MCF 10A (cell line): ENCODE measurements at places on chromosomes 6 and 20. TPM values are rescaled to one million over a fixed set of nuclear protein-coding genes. Genes with fewer than 3 reads are reported as not detected.

DNA sequence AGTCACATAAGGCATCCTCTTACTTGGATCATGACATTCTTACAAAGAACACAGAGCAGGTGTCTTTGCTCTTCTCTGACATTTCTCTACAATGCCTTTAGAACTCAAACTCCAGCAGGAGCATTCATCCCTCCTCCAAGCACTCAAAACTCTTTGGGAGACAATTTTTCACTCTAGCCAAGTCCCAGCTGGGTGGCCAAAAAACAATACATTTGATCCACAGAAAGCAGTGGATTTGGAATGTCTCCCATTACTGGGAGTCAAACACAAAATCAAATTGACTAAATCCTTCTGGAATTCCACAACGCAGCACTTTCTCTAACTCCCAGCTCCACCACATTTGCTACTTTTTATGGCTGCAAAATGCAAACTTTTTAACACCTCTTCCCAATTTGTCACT lies 108.6 kb upstream of the VGLL2 start:
- no peak for DNase-seq

Gene AKAP12
- 0.34 and 0.63 TPM in 2 replicates for total RNA-seq

DNA sequence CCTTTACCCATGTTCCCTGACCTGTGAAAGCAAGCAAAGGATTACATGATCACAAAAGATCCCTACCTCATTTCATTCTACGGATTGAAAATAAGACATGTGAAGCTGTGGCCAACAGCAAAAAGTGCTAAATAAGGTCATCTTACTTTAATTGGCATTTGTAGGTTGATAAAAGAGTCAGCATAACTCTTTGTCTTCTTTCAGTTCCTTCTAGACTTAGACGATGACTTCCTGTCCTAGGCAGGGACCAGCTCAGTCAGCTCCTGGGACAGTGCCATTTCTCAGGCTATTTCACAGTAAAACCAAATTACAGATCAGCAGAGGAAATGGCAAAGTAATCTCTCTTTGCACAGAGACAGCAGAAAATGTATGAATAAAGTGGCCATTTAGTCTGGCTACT lies 480.7 kb downstream of the RFPL4B start:
- no peak for DNase-seq

GRCh38 chr20:3889489-3890397 lies 556 bp downstream of the PANK2 start:
- peak; percentile 30 for DNase-seq

GRCh38 chr6:42302411-42302810 lies 84.8 kb upstream of the MRPS10 start:
- no peak for DNase-seq

- no peak for DNase-seq
Observed at GRCh38 chr20:44745598-44746366, at the start of gene KCNK15. KCNK15 (plus strand) TSS chr20:44745865; CDS start chr20:44745911, 46 bp downstream.

DNA sequence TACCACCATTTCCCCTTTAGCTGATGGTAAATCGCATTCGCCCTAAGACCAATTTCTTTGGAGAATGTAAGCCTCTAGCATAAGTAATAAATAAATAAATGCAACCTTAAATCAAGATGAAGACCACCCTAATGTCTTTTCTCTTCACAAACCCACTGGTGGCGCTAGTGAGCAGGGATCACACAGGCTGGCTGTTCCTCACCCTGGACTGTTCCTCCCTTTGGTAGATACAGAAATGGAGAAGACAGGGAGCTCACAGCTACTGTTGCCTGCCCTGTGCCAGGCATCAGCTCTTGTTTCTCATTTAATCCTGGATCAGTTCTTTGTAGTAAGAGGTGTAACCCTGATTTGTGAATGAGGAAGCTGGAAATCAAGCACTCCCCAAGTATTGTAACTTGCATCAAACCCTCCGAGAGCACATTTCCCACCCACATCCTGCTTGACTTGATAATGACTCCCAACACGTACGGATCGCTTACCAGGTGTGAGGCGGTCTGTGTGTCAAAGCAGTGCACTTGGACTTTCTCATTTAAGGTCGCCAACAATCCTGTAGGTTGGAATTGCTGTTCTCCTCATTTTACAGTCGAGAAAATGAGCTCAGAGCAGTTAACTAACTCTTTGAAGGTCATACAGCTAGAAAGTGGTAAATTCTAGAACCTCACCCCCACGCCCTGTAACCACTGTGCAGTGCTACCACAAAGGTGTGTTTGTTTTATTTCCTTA lies 236.1 kb downstream of the TSHZ2 start:
- DNase-seq = no peak

Gene TFAP2A
- total RNA-seq = 78.2 and 87.4 TPM in 2 replicates

- DNase-seq = no peak
Observed at GRCh38 chr6:101517632-101518031, 124.1 kb downstream of the GRIK2 start.

- DNase-seq = peak; percentile 72
Observed at GRCh38 chr6:158040051-158040803, 58.6 kb downstream of the SYNJ2 start.

Gene MATN4
- 0.20 TPM in 1 of 2 replicates, not detected in the other for total RNA-seq

Gene OOEP
- not detected in 2 replicates for total RNA-seq

GRCh38 chr6:87259791-87260190 lies 62.6 kb upstream of the SMIM8 start:
- DNase-seq = no peak

Gene HNF4A
- total RNA-seq = 0.22 TPM in 1 of 2 replicates, not detected in the other
